ENCODE measurements at places on chromosomes 6 and 20.

DNA sequence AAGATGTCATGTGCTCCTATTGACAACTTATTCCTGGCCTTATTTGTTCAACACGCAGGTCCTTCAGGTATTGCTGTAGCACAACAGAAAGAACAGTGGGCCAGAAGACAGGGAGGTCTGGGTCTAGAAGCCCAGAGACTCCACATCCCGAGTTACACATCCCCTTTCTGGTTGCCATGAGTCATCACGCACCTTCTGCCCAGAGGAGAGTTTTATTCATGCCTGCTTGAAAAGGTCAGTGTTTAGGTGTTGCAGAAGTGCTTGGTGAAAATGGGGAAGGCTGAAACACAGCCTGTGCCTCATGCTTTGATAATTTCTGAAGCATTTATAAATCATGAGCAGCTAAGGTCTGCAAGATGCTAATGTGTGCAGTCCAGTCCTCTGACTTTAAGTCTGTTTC is 256.4 kb downstream of the GMPR start:
- no peak for DNase-seq

DNA sequence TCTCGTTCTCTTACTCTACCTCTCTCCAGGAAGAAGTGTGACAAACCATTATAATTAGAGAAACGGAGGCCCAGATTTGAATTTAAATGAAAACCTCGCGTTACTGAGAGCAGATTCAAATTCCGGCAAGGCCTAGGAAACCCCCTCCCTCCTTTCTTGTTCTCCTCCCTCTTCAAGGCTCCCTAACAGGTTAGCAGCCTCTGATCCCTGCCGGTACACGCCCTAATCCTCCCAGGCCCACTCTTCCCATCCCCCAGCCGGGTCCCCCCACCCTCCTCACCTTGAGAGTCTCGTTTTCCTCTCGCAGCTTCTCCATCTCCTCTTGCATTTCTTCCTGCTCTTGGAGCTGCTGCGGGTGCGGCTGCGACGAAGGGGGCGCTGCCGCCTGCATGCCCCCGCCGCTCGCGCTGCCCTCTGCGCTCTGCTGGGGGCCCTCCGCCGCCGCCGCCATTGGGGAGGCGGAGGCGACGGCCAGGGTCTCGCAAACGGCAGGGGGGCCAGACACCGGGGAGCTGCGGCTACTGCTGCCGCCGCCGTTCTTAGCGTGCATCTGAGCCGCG is 3.8 kb downstream of the MTCL3 start:
- DNase-seq: peak; percentile 51

- peak; percentile 36 for DNase-seq
Observed at GRCh38 chr6:26158581-26159356, 71.5 kb downstream of the HFE start.

DNA sequence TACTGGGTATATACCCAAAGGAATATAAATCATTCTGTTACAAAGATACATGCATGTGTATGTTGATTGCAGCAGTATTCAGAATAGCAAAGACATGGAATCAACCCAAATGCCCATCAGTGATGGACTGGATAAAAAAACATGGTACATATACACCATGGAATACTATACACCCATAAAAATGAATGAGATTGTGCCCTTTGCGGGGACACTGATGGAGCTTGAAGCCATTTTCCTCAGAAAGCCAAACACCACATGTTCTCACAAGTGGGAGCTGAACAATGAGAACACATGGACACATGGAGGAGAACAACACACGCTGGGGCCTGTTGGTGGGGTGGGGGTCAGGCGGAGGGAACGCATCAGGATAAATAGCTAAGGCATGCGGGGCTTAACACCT is 41.3 kb upstream of the MAPK13 start:
- no peak for DNase-seq

DNA sequence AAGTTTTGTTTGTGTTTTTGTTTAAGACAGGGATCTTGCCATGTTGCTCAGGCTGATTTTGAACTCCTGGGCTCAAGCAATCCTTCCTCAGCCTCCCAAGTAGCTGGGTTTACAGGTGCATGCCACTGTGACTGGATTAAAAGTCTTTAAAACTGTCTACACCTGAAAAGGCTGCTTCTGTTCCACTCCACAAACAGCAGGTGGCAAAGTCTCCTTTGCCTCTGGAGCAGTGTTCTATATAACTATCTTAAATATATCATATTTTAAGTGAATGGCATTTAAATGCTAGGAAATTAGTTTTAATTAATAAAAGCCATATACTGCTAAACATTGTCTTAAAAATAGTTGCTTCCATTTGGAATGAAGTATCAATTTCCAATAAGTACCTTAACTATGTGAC is 89.2 kb upstream of the BCLAF1 start:
- no peak for DNase-seq

DNA sequence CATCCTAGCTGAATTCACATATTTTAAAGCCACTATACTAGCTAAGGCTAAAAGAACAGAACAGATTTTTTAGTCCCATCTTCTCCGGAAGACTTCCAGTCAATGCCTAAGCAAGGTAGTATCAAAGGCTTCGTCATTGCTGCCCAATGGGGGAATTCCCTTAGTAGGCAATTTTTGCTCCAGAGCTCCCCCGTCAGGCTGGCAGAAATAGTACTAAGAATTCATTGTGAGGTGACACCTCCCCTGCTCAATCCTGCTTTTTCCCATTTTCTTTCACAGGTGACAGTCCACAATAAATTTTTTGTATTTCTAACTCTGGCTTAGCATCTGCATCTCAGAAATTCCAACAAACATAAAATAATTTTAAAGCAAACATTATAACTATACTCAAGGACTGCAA is 52.8 kb upstream of the SRSF6 start:
- DNase-seq: no peak

DNA sequence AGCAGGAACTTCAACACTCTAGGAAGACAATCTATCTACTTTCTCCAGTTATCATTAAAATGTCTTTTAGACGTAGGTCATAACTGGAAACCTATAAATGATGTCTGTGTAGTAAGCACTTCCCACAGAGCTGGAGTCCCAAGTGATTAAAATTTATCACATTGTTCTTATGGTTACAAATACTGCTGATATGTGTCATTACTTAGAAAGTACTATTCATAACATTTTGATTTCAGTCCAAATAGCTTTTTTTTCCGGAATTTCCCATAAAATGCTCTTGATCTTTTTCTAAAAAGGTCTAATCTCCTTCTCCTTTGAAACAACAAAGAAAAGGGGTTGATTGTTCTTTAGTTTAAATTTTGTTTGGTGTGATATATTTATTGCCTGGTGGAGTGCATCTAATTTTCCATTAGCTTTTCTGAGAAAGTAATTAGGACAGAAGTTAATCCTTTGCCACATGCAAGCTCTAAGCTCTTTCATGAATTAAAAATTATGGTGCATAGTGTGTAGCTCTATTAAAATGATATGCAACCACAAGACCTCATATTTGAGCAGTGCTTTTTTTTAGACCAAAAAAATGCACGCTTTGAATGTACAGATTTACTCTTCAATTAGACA is 132.7 kb upstream of the TCF21 start:
- DNase-seq: no peak

DNA sequence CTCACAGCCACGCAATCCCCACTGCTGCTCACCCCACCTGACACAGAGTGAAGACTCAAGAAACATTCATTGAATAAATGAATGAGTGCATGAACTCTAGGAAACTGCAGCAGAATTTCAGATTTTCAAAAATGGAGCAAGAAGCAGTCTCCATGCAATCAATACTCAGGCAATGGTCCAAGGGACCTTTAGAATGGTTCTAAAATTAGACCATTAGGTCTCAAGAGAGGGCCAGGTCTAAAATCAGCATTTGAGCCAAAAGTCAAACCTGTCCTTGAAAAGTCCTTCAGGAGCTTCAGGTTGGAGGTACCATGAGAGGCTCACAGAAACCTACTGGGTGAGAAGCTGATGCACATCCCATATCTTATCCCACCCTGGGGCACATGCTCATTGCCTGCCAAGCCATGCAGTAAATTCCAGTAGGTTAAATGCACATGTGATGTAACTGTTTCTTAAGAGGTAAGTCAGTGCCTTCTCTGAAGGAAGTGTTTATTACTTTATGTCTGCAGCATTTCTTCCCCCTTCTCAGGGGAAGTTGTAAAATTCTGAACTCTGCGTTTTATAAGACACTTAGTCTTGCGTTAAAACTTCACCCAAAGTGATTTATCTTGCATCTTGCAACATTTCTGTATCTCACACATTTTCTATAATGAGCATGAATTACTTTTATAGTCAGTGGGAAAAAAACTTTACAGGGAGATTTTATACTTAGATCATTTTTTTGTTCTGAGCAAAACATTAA is 126.6 kb downstream of the ADAT2 start:
- no peak for DNase-seq

GRCh38 chr6:125558907-125559306 is 190.5 kb upstream of the HEY2 start:
- no peak for DNase-seq

DNA sequence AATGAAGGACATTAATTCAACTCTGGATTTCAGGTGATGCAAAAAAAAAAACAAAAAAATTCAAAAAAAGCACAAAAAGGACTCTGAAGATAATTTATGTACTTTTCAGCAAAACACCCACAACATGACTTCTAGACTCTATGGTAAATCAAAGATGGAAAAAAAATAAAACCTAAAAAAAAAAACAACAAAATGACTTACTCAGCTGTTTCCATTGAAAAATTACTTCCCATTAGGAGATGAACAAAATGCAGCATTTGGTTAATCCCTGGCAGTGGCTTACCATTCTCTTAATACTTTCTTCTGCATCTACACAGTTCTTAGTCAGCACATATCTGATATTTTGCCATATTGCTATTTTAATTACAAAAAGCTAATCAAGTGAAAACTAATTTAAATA is 572.6 kb downstream of the PRKN start:
- DNase-seq: no peak

- DNase-seq: no peak
Observed at GRCh38 chr6:160247457-160247883, 11.2 kb downstream of the SLC22A2 start.

GRCh38 chr20:21053002-21053762 is 53.0 kb downstream of the LINC00237 start:
- DNase-seq: no peak

DNA sequence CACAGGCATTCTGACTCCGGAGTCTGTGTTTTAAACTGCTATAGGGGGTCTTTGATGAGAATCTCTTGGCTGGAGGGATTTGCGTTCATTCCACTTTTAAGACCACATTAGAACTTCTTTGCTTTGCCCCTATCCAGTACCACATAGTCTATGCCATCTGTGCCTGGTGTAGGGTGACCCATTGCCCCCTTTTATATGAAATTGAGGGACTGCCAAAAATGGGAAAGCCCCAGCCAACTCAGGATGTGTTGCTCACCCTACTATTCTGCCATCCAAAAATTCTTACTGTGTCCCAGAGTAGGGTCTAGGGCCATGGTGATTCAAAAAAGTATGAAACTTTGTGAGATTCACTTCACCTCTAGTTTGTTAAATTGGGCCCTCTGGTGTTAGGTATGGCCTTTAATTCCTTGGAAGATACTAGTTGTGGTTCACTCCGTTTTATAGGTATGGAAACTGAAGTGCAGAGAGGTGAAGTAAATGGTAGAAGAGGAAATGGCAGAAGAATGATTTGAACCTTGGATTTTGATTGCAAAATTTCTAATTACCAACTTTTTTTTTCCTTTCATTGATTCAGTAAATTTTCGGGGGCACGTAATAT is 1.4 kb downstream of the PFDN4 start:
- no peak for DNase-seq

DNA sequence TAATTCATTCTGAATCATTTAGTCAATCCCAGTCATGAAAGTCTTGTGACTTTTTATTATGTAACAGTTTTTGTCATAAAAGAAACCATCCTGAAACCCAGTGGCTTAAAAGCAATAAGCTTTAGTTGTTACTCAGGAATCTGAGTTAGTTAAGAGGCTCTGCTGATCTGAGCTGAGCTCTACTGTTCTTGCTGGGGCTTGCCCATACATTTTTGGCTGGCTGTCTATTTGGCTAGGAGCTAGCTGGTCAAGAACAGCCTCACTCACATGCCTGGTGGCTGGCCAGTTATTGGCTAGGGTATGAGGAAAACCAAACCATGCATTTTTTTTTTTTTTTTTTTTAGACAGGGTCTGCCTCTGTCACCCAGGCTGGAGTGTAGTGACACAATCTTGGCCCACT is 10.6 kb downstream of the TCF21 start:
- DNase-seq: no peak

- DNase-seq: no peak
Observed at GRCh38 chr20:47704746-47705496, 80.4 kb downstream of the SULF2 start.

DNA sequence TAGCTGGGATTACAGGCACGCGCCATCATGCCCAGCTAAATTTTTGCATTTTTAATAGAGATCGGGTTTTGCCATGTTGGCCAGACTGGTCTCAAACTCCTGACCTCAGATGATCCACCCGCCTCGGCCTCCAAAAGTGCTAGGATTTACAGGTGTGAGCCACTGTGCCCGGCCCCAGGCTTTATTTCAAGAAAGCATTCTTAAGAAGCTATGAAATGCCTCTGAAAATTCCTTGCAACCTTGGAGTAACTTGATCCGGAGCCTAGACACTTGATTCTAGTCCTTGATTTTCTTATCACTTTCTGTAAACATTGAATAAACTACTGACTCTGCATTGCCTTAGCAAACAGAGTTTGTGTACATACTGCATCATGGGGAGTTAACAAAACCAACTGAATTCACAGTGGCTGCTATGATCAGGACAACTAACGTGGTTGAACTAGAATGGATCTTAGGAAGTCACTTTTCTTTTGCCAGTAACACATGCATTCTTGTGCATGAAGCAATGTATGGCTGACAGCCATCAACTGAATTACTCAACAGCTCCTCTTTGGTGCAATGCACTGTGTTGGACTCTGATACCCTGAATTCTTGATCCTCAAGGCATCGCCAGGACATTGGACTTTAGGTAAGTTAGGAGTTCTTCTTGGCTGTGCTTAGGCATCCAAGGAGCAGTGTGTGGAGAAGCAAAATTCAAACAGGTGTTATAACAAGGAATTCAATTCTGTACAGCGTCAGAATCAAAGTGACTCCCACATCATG is 102.8 kb upstream of the TMEM170B start:
- no peak for DNase-seq

DNA sequence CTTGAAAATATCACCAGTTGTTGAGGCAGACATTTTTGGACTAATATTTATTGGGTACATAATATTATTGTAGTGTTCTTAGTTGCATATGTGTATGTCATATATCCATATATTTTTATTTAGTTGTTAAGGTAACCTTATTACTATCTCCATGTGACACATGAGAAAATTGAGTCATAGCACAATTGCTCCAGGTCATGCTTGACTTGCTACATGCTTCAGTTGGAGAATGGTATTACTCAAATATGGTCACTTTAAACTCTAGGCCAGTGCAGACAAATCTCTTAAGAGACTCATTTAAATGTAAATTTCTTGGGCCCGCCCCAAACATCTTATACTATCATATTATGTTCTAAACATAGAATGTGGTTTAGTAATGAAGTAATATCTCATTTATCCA is 246.1 kb downstream of the RIMS1 start:
- no peak for DNase-seq

GRCh38 chr6:163717106-163717764 is 302.7 kb downstream of the QKI start:
- no peak for DNase-seq

- DNase-seq: no peak
Observed at GRCh38 chr20:38173237-38174156, 8.4 kb upstream of the TGM2 start.

All from endothelial cell (in vitro differentiated cells).